ENCODE measurements at places on chromosomes 7 and 10. TPM values are rescaled to one million over a fixed set of nuclear protein-coding genes. Genes with fewer than 3 reads are reported as not detected.

DNA sequence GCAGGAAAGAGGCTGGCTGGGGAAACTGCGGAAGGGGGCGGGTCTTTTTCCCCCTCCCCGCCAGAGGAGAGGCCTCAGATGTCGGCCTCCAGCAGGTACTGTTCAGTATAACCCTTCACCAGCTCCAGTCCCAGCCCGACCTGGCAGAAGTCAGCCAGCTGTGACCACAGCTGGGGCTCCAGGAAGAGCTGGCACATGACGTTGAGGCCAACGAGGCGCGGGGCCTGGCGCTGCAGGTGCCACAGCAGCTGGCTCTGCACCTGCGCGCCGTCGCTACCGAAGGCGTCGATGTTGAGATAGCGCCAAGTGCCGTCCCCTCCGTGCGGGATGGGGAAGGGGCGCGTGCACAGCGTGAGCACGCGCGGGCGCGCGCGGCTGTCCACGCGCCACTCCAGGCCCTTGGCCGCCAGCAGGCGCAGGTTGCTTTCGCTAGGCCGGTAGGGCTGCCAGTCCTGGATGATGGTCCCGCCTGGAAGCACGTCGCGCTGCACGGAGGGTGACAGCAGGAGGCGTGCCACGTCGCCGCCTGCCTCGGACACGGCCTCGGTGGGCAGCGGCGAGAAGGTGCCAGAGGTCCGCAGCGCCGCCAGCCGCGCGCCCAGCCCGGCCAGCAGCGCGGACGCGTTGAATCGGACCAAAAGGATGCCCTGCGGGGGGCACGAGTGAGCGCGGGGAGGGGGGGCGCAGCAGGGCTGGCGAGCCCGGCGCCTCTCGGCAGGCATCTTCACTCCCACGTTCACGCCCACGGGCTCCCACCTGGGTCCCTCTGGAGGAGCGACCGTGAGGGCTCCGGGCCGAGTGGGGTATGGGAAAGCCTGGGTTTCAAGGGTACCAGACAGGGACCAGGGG is 6.9 kb upstream of the VGF start:
- no peak overlapping the region for H3K27ac ChIP-seq
- H3K27me3 ChIP-seq, result no peaks in the 10 kb centered on the region
- no peak for DNase-seq
- H3K4me1 ChIP-seq, result peaks cover 18% of the 10 kb centered on the region
- no peak overlapping the region for H3K4me3 ChIP-seq
- no peaks in the 10 kb centered on the region for H3K36me3 ChIP-seq

GRCh38 chr10:63140077-63140476 is 6.9 kb downstream of the NRBF2 start:
- H3K27ac ChIP-seq, result no peak overlapping the region
- no peaks in the 10 kb centered on the region for H3K4me1 ChIP-seq
- no peaks in the 10 kb centered on the region for H3K27me3 ChIP-seq
- no peak for DNase-seq

DNA sequence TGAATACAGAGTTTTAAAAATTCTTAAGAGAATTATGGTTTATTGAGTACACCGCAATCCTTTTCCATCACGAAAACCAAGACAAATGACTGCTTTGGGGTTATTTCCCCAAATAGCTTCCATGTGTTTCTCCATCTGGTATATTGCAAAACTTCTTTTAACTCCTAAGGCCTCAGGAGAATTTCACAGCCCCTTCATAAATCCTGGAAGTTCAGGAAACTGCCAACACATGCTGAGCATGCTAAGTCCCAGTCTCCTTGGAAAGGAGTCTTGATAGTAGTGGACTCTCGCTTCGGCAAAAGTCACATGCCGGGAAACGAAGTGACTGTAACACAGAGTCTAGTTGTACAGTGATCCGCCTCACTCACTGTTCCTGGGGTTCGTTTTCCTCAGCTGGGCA is 88.1 kb upstream of the RSU1 start:
- no peaks in the 10 kb centered on the region for H3K27me3 ChIP-seq
- no peaks in the 10 kb centered on the region for H3K36me3 ChIP-seq
- no peak overlapping the region for H3K27ac ChIP-seq
- no peaks in the 10 kb centered on the region for H3K4me1 ChIP-seq
- no peak for DNase-seq

DNA sequence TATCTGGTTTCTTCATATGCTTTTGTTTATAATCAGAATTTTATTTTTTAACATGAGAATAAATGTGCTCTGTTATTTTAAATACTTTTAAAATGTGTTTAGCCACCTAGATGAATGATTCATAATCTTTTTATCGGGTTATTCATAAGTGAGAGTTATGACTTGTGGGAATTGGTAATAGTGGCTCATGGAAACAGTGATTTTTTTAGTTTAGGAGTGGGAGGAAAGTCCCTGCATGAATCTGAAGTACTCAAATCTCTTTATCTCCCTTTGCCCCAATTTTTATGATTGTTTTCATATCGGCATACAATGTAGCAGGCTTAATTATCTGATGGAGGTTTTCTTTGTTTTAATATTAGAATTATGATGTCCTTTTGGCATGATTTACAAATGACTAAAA is 42.9 kb downstream of the TAX1BP1 start:
- no peaks in the 10 kb centered on the region for H3K27me3 ChIP-seq
- H3K4me1 ChIP-seq, result peaks cover 7% of the 10 kb centered on the region
- no peak for DNase-seq
- H3K36me3 ChIP-seq, result no peaks in the 10 kb centered on the region
- no peak overlapping the region for H3K4me3 ChIP-seq
- no peak overlapping the region for H3K27ac ChIP-seq

- no peak for DNase-seq
- no peak overlapping the region for H3K27ac ChIP-seq
Observed at GRCh38 chr7:159014297-159015062, 130.2 kb downstream of the VIPR2 start.

- H3K4me1 ChIP-seq, result peaks cover 46% of the 10 kb centered on the region
- H3K27ac ChIP-seq, result no peak overlapping the region
- DNase-seq, result peak; percentile 21
- H3K4me3 ChIP-seq, result no peak overlapping the region
Observed at GRCh38 chr10:124997771-124998623, 56.1 kb downstream of the ZRANB1 start.

DNA sequence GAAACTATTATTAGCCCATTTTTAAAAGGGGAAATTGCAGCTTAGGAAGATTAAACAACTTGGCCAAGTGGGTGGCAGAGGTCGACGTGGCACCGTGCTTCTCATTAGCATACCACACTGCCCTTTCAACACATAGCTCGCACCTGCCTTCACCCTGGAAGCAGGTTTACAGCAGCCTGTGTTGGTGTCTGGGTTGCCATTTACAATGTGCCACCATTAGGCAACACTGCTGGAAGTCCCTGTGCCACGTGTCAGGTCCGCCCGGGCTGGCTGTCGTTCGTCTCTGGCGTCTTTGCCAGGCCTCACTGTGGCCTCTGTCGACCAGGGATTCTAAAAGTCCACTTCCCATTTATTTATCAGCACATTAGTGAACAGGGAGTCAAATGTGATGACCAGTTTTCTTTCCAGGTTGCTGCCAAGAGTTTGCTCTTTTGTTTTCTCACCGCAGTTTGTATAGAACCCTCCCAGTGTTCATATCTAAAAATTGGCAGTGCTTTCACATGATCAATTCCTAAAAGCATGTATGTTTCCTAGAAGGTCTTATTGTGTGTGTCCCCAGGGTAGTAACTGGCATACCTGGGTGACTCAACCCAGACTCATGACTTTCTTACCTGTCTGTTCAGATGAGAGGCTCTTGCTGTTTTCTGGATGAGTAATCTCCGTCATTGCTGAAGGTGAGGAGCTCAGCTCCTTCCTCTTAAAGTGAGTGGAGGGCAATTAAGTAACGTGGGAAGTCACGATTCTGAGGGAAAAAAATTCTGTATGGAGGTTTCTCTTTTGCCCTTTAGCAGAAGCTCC is 9.2 kb downstream of the INSIG1 start:
- H3K4me1 ChIP-seq, result peaks cover 23% of the 10 kb centered on the region
- no peaks in the 10 kb centered on the region for H3K36me3 ChIP-seq
- peak overlapping the region; percentile 58 for H3K27ac ChIP-seq
- no peak overlapping the region for H3K4me3 ChIP-seq
- DNase-seq, result no peak

GRCh38 chr10:99832439-99832838 is 50.0 kb downstream of the ABCC2 start:
- DNase-seq, result no peak
- no peak overlapping the region for H3K4me3 ChIP-seq
- H3K27me3 ChIP-seq, result no peaks in the 10 kb centered on the region
- no peaks in the 10 kb centered on the region for H3K4me1 ChIP-seq

- peak; percentile 46 for DNase-seq
- no peaks in the 10 kb centered on the region for H3K36me3 ChIP-seq
- H3K4me1 ChIP-seq, result no peaks in the 10 kb centered on the region
- H3K27ac ChIP-seq, result no peak overlapping the region
- H3K27me3 ChIP-seq, result no peaks in the 10 kb centered on the region
Observed at GRCh38 chr7:22193450-22193983, 163.4 kb downstream of the RAPGEF5 start.

- H3K4me1 ChIP-seq, result no peaks in the 10 kb centered on the region
- H3K4me3 ChIP-seq, result no peak overlapping the region
- H3K27ac ChIP-seq, result no peak overlapping the region
- no peak for DNase-seq
Observed at GRCh38 chr10:125165584-125166573, 5.5 kb upstream of the CTBP2 start.

DNA sequence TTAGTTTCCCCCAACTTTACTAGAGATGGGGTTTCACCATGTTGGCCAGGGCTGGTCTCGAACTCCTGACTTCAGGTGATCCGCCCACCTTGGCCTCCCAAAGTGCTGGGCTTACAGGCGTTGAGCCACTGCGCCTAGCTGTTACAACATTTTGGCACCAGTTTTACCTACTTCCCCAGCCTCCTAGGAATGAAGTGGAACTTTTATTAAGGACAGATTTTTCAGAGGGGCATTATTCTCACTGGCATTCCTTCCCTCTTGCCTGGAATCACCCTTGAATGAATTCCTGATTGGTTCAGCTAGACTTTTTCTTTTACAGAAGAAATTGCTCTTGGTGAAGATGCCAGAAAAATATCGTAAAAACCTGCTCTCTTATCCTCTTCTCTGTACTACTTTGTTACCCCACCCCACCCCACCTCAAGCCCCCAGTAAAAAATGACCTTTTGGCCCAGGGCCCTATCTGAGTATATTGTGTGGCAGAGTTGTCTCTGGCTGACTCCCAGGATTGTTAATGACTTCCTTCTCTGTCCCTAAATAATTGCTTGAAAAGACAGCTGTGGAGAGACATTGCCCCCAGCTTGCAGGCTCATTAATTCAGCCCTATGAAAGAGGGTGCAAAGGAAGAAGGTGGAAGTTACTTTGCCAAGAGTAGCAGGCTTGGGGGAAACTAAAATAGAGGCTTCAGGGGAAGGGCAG is 189.6 kb downstream of the AUTS2 start:
- DNase-seq, result no peak
- H3K36me3 ChIP-seq, result no peaks in the 10 kb centered on the region
- no peaks in the 10 kb centered on the region for H3K27me3 ChIP-seq
- H3K4me1 ChIP-seq, result peaks cover 20% of the 10 kb centered on the region

DNA sequence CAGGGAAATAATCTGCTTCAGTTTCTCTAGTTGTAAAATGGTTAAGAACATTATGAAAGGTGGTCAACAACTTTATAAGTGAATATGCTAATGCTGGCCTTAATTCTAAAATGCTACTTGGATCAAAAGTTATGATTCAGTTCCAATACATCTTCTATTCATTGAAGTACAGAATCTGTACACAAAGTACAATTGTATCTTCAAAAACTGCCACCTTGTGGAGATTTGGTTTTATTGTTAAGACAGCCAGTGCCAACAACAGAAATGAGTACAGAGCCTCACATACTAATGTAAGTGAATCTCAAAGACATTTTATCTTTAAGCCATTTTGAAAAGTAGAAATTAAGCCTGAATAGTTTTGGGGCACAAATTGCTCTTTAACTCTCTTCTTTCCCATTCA is 194.0 kb downstream of the CFTR start:
- H3K4me1 ChIP-seq, result peaks cover 19% of the 10 kb centered on the region
- H3K27ac ChIP-seq, result peak overlapping the region; percentile 39
- H3K27me3 ChIP-seq, result no peaks in the 10 kb centered on the region

- no peaks in the 10 kb centered on the region for H3K4me1 ChIP-seq
- DNase-seq, result no peak
- no peaks in the 10 kb centered on the region for H3K27me3 ChIP-seq
- H3K27ac ChIP-seq, result no peak overlapping the region
- no peak overlapping the region for H3K4me3 ChIP-seq
Observed at GRCh38 chr10:48946891-48947500, 7.4 kb upstream of the LRRC18 start.

DNA sequence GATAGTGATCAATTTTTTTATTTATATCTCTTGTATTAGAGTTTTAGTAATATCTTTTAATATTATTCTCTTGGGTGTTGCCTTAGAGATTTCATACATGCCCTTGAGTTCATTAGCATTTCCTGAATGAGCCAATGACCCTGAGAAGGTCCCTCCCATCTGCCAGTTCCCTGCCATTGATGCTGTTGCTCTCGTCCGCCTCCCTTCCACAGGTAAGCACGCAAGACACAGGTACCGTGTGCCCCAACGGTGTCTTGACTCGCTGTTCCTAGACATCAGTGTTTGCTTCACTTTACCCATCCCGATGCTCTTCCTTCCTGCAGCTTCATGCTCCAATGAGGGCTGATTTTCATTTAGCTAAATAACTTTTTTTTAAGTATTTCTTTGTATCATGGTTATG is 19.7 kb upstream of the PWWP2B start:
- H3K4me1 ChIP-seq, result no peaks in the 10 kb centered on the region
- H3K27me3 ChIP-seq, result no peaks in the 10 kb centered on the region
- no peak overlapping the region for H3K27ac ChIP-seq

DNA sequence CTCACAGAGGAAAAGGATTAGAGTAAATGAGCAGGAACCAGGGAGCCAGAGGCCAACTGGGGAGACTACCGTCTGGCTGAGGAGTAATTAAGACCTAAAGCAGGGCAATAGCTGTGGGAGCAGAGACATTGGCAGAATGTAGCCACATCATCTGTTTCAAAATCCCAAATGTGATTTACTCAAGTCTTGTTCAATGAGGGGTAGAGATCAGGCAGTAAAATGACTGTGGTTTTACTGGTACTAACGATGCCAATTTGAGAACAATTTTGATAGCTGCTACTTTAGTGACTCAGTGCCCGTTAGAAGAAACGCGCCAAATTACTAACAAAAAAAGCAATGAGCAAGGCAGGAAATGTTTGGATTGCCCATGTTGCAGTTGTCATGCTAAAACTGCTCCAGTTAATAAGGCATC is 12.7 kb upstream of the MIOS start:
- H3K4me1 ChIP-seq, result peaks cover 3% of the 10 kb centered on the region
- DNase-seq, result no peak
- no peak overlapping the region for H3K27ac ChIP-seq
- no peak overlapping the region for H3K4me3 ChIP-seq
- H3K36me3 ChIP-seq, result no peaks in the 10 kb centered on the region

GRCh38 chr10:11150231-11150731 is 132.6 kb downstream of the CELF2 start:
- no peak overlapping the region for H3K27ac ChIP-seq
- no peaks in the 10 kb centered on the region for H3K27me3 ChIP-seq
- peaks cover 6% of the 10 kb centered on the region for H3K4me1 ChIP-seq
- H3K36me3 ChIP-seq, result no peaks in the 10 kb centered on the region

- no peak overlapping the region for H3K4me3 ChIP-seq
- no peaks in the 10 kb centered on the region for H3K4me1 ChIP-seq
- DNase-seq, result no peak
- no peaks in the 10 kb centered on the region for H3K27me3 ChIP-seq
- no peak overlapping the region for H3K27ac ChIP-seq
- H3K36me3 ChIP-seq, result no peaks in the 10 kb centered on the region
Observed at GRCh38 chr7:158033196-158033595, 554.4 kb downstream of the PTPRN2 start.

RBP3 gene
- total RNA-seq, result not detected

COL13A1 gene
- 0.94 TPM for total RNA-seq

CFAP70 gene
- 29.6 TPM for total RNA-seq

INSYN2A gene
- 2.4 TPM for total RNA-seq

CFAP43 gene
- 72.8 TPM for total RNA-seq

SPDYE18 gene
- 4.3 TPM for total RNA-seq

ELFN1 gene
- total RNA-seq, result 3.2 TPM

CRTAC1 gene
- 12.2 TPM for total RNA-seq

RAB19 gene
- not detected for total RNA-seq

SLC16A9 gene
- 3.8 TPM for total RNA-seq

SLC18A3 gene
- not detected for total RNA-seq
